T-helper 2 cell treated with Interferon-gamma antibody and Interleukin-4, amounts not matched to agents 5 μg/mL and 100 μg/mL, for 36 hours (primary cell): ENCODE measurements at places on chromosomes 1 and 21.
A peak's percentile ranks its signal among the peaks of the same experiment; 100 is the strongest.

DNA sequence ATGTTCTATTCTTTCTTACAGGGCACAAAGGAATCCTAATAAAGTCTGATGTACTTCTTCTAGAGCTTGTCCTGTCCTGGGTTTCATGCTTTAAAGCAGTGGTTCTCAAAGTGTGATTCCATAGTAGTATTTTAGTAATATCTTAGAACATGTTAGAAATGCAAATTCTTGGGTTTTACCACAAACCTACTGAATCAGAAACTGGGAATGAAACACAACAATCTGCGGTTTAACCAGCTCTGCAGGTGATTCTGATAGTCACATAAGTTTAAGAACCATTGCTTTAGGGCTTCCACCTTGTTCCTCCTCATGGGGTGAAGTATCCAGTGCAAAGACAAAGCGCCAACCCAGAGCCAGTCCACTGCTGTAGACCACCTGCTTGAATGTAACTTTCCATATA lies 41.1 kb downstream of the NGF start:
- peaks cover 2% of the 10 kb centered on the region for H3K27me3 ChIP-seq
- no peaks in the 10 kb centered on the region for H3K4me1 ChIP-seq
- H3K4me3 ChIP-seq: no peak overlapping the region
- no peaks in the 10 kb centered on the region for H3K36me3 ChIP-seq

- no peaks in the 10 kb centered on the region for H3K27me3 ChIP-seq
- DNase-seq: no peak
- H3K4me3 ChIP-seq: peak overlapping the region; percentile 100
- peaks cover 23% of the 10 kb centered on the region for H3K4me1 ChIP-seq
- peaks cover 14% of the 10 kb centered on the region for H3K36me3 ChIP-seq
Measured at GRCh38 chr1:228143480-228144192, 3.6 kb downstream of the GUK1 start.

DNA sequence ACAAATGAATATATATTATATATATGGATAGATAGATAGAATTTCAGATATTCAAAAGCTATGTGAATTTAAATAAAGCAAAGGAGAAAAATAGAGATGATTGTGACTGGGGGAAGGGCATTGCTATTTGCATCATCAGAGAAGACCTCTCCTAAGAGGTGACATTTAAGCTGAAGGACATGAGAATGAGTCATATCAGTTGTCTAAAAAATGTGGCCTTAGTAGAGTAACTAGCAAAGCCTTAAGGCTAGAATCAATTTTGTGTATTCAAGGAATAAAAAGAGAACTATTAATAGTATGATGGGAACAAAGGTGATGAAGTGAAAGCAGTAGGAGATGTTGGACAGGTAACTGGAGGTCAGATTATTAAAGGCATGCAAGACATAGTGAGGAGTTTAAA lies 34.8 kb upstream of the SLC35F3 start:
- no peaks in the 10 kb centered on the region for H3K4me1 ChIP-seq
- DNase-seq: no peak
- no peak overlapping the region for H3K27ac ChIP-seq
- H3K4me3 ChIP-seq: no peak overlapping the region
- H3K27me3 ChIP-seq: no peaks in the 10 kb centered on the region

- H3K36me3 ChIP-seq: no peaks in the 10 kb centered on the region
- no peak overlapping the region for H3K4me3 ChIP-seq
- H3K4me1 ChIP-seq: no peaks in the 10 kb centered on the region
- no peak for DNase-seq
- H3K27ac ChIP-seq: no peak overlapping the region
Measured at GRCh38 chr1:201570886-201571624, 32.1 kb downstream of the NAV1 start.

- DNase-seq: no peak
- H3K27me3 ChIP-seq: no peaks in the 10 kb centered on the region
- H3K36me3 ChIP-seq: peaks cover 9% of the 10 kb centered on the region
Measured at GRCh38 chr1:48758976-48759375, 17.7 kb downstream of the BEND5 start.

- peaks cover 9% of the 10 kb centered on the region for H3K4me1 ChIP-seq
- H3K27ac ChIP-seq: no peak overlapping the region
- no peak for DNase-seq
- H3K27me3 ChIP-seq: no peaks in the 10 kb centered on the region
- no peak overlapping the region for H3K4me3 ChIP-seq
Measured at GRCh38 chr1:25461849-25462248, 31.2 kb downstream of the MACO1 start.

DNA sequence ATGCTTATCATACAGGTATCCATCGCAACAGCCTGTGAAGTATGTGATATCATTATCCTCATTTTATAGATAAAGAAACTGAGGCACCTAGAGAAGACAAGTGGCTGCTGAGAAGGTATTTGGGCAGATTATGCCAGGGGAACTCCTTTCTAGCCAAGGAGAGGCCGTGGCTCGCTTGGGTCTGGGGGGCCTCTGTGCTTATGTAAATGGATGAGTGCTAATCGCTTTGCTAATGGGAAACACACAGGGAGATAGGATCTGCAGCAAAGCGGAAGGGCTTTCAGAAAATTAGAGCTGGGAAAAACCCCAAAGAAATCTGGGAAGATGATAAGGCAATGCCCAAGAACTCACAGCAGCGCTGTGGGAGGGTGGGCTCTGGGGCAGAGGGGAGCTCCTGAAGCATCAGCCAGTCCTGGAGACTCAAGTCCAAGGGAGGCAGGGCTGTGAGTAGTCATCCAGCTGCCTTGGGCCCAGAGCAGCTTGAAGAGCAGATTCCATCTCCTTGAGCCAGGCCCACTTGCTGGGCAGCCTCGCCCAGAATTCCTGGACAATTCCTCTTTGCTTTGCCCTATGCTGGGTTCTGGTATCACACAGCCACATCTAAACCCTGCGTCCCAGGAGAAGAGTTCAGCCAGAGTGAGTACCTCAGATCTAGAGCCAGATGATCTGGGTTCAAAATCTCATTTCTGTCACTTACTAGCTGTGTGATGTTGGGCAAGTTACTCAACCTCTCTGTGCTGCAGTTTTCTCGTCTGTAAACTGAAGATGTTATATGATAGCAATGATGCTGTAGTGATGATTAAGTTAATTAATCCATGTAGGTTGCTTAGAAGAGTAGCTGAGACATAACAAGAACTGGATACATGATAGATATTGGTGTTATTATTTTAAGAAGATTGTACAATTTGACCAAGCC lies 36.7 kb downstream of the FOXD2 start:
- H3K4me3 ChIP-seq: no peak overlapping the region
- H3K4me1 ChIP-seq: no peaks in the 10 kb centered on the region
- H3K27ac ChIP-seq: no peak overlapping the region
- DNase-seq: no peak
- H3K27me3 ChIP-seq: peaks cover 2% of the 10 kb centered on the region
- H3K36me3 ChIP-seq: no peaks in the 10 kb centered on the region

- no peaks in the 10 kb centered on the region for H3K36me3 ChIP-seq
- no peak overlapping the region for H3K4me3 ChIP-seq
- H3K27ac ChIP-seq: no peak overlapping the region
Measured at GRCh38 chr1:17661546-17662157, 93.5 kb upstream of the ACTL8 start.

DNA sequence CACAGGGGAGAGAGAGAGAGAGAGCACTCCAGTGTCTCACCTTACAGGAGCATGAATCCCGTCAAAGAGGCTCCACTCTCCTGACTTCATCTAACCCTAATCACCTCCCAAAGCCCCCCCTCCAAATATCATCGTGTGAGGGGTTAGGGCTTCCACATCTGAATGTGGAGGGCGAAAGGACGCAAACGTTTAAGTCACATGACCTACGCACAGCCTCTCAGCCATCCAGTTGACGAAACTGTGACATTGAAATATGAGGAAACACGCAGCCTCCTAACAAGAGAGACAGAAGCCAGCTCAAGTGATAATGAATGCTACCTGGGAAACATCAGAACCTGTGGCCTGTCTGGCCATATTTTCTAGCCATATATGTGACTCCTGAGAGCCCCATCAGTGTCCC lies 63.7 kb downstream of the MATN1 start:
- no peaks in the 10 kb centered on the region for H3K36me3 ChIP-seq
- DNase-seq: no peak
- no peak overlapping the region for H3K27ac ChIP-seq
- no peak overlapping the region for H3K4me3 ChIP-seq

DNA sequence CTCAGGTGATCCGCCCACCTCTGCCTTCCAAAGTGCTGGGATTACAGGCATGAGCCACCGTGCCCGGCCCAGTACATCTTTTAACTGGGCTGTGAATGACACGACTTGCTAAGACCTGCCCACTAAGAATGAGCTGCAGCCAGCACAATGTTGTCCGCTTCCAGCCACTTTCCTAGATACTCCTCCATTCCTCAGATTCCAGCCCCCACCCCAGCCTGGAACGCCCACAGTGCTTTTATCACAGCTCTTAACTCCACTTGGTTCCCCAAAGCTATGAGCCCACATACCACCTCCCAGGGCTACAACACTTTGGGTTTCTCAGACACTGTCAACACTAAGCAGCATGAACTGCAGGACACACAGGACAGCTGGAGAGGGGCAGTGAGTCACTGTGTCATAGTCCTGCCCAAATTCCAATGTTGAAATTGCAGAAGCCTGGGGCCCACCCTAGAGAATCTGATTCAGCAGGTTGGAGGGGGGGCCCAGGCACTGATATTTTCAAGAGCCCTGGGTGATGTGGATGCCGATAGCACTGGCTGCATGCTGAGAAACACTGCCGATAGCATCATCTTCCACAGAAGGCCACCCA lies 58.0 kb downstream of the ACBD3 start:
- no peak overlapping the region for H3K4me3 ChIP-seq
- no peak for DNase-seq
- no peaks in the 10 kb centered on the region for H3K36me3 ChIP-seq
- H3K27ac ChIP-seq: peak overlapping the region; percentile 45
- H3K27me3 ChIP-seq: peaks cover under 1% of the 10 kb centered on the region

DNA sequence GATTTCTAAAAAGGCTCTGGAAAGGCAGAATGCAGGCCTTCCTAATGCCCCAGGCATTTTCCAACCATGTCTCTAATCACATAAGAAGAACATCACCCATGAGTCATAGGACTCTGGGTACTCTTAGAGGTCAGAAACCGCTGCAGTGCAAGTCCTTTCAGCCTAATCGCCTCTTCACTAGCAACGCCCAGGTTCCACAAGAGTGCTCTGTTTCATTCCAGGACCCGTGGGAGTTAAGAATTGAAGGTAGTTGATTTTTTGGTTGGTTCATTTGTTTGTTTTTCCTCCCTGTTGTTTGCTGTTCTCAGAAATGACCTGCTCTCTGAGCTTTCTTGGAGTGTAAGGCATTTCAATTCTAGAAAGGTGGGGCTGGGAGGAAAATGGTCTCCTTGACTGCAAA lies 123.2 kb downstream of the NR5A2 start:
- H3K27me3 ChIP-seq: no peaks in the 10 kb centered on the region
- peak overlapping the region; percentile 69 for H3K27ac ChIP-seq
- peaks cover 46% of the 10 kb centered on the region for H3K4me1 ChIP-seq
- DNase-seq: peak; percentile 62
- peaks cover 4% of the 10 kb centered on the region for H3K36me3 ChIP-seq
- H3K4me3 ChIP-seq: no peak overlapping the region

DNA sequence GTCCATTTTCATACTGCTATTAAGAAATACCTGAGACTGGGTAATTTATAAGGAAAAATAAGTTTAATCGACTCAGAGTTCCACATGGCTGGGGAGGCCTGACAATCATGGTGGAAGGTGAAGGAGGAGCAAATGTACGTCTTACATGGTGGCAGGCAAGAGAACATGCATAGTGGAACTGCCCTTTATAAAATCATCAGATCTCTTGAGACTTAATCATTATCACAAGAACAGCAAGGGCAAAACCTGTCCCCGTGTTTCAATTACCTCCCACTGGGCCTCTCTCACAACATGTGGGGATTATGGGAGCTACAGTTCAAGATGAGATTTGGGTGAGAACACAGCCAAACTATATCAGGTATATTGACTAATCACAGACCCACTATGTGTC lies 370.2 kb upstream of the USP24 start:
- no peaks in the 10 kb centered on the region for H3K36me3 ChIP-seq
- no peak overlapping the region for H3K27ac ChIP-seq
- H3K27me3 ChIP-seq: no peaks in the 10 kb centered on the region

DNA sequence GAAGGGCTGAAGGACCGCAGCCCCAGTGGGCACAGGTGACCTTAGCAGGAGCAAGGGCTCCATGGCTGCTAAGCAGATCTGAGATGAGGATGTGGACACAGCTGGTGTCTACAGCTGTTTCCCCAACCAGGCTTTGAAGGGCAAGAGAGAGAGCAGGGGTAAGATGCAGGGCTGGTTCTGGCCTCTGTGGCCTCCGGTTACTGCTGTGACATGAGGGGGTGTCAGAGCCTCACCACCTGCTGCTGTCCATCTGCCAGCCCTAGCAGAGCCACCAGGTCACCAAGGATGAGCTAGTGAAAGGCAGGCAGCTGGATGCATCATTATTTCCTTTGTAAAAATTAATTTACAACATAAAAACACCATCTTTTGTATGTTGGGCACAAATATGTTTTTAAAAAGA lies 33.4 kb downstream of the OBSCN start:
- H3K36me3 ChIP-seq: peaks cover 86% of the 10 kb centered on the region
- H3K27ac ChIP-seq: no peak overlapping the region
- DNase-seq: no peak

GRCh38 chr1:197471248-197471985 lies 203.4 kb downstream of the CRB1 start:
- no peak for DNase-seq
- no peaks in the 10 kb centered on the region for H3K36me3 ChIP-seq
- H3K27me3 ChIP-seq: peaks cover 11% of the 10 kb centered on the region
- no peak overlapping the region for H3K4me3 ChIP-seq
- no peak overlapping the region for H3K27ac ChIP-seq

GRCh38 chr1:184025242-184025675 lies 12.3 kb downstream of the COLGALT2 start:
- no peak overlapping the region for H3K27ac ChIP-seq
- no peak overlapping the region for H3K4me3 ChIP-seq
- no peak for DNase-seq
- no peaks in the 10 kb centered on the region for H3K36me3 ChIP-seq

DNA sequence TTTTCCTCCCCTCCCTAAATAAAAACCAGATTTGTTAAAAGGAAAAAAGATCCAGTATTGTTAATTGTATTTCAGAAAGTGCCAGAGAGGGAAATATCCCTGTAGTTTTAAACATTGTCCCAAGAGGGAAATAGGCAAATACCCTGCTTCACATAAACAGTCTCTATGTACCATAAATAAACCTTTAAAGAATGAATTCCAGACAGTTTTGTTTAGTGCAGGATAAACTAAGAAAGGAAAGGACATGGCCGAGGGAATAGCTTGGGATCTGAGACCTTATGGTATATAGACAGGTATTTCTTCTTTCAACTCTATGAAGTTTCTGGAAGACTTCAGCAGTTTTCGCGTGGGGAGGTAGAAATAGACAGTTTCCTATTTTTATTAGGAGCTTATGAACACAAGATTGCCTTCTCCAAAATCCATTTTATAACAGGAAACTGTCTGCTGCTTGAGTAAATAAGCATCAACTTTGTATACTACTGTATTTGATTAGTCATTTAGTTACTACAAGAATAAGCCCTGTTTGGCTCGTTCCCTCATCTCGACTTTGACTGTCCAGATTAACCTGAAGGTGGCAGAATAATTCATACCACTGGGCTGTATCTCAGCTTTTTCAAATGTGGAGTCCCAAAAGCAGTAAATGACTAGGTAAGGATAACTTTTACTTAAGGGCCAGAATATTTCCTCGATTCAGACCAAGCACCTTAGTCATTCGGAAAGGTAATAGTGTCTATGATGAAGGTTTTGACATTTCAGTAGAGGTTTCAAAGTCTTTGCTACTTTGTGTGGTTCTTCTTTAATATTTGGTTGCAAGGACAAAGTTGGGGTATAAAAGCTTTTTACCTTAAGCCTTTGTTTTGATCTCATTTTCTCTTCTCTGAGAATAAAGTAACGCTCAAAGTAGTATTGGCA lies 177.5 kb downstream of the VPS13D start:
- H3K36me3 ChIP-seq: peaks cover 56% of the 10 kb centered on the region
- peak; percentile 24 for DNase-seq
- H3K27me3 ChIP-seq: no peaks in the 10 kb centered on the region
- H3K4me1 ChIP-seq: peaks cover 22% of the 10 kb centered on the region
- H3K27ac ChIP-seq: no peak overlapping the region
